ENCODE measurements at places on chromosomes 2 and 18.
A peak's percentile ranks its signal among the peaks of the same experiment; 100 is the strongest.

- no peak overlapping the region for H3K4me3 ChIP-seq
- DNase-seq = no peak
- H3K27ac ChIP-seq = no peak overlapping the region
- no peaks in the 10 kb centered on the region for H3K36me3 ChIP-seq
- no peaks in the 10 kb centered on the region for H3K27me3 ChIP-seq
Measured at GRCh38 chr2:208466151-208466919, 59.7 kb downstream of the PTH2R start.

GRCh38 chr2:215540658-215541057 lies 104.8 kb upstream of the FN1 start:
- no peak overlapping the region for H3K4me3 ChIP-seq
- no peak for DNase-seq
- no peak overlapping the region for H3K27ac ChIP-seq
- H3K27me3 ChIP-seq = no peaks in the 10 kb centered on the region
- no peaks in the 10 kb centered on the region for H3K4me1 ChIP-seq
- no peaks in the 10 kb centered on the region for H3K36me3 ChIP-seq

DNA sequence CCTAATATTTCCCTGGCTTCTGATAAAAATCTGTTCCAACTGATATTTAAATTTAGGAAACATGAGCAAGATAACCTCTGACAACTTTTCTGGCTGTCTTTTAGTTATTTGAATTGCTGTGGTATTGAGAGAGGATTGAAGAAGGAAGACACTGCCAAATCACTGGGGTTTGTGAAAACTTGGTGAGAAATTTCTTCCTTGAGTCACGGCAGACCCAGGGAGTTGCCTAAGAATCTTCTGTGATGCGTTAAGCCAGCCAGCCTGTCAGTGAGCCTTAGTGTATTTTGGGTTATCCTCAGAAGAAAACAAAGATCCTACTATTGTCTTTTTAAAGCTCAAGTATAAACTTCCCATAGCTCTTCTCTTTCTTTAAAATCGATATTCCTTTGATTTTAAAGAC lies 17.5 kb upstream of the DOK6 start:
- no peak for DNase-seq
- H3K4me1 ChIP-seq = no peaks in the 10 kb centered on the region
- H3K36me3 ChIP-seq = no peaks in the 10 kb centered on the region
- H3K27ac ChIP-seq = no peak overlapping the region
- no peaks in the 10 kb centered on the region for H3K27me3 ChIP-seq

DNA sequence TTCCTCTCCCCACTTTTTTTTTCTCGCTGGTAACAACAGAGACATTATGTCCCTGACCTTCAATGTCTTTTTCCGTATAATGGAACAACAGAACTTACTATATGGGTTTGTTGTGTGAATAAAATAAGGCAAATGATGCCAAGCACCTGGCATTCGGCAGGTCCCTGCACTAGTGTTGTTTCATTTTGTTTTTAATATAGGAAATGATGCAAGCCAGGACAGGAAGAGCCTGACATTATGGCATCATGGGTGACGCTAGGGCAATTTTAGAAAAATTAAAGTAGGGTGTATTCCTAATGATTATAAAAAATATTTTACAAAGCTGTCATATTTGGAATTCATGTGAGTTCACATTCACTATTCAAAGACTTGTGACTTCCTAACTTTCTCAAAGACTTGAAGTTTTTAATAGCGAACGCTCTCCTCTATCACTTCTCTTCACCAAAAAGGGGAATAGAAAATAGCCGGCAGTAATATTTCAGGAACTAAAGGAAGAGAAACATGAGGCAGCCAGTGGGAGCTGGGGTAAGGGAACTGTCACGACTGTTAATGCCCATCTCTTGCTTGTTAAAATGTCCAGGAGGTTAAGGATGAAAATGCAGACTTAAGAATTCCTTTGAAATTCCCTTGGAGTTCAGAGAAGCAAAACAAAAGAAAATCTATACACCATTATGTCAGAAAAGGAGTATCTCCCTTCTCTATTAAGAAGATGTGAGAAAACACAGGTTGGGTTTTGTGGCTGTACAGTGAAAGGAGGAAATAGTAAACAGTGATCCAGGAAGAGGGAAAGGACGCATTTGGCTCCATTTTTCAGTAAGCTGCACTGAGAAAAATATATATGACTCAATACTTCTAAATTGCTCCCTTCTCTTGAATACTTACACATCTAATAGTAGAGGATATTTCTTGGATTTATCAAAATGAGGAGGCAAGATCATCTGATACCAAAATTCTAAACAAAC lies 60.2 kb downstream of the DPP4 start:
- H3K36me3 ChIP-seq = no peaks in the 10 kb centered on the region
- no peak overlapping the region for H3K27ac ChIP-seq
- no peak for DNase-seq

GRCh38 chr2:95004287-95004686 lies 21.2 kb upstream of the MAL start:
- H3K4me3 ChIP-seq = no peak overlapping the region
- H3K27ac ChIP-seq = no peak overlapping the region
- H3K4me1 ChIP-seq = no peaks in the 10 kb centered on the region
- DNase-seq = no peak
- H3K27me3 ChIP-seq = no peaks in the 10 kb centered on the region
- H3K36me3 ChIP-seq = no peaks in the 10 kb centered on the region

DNA sequence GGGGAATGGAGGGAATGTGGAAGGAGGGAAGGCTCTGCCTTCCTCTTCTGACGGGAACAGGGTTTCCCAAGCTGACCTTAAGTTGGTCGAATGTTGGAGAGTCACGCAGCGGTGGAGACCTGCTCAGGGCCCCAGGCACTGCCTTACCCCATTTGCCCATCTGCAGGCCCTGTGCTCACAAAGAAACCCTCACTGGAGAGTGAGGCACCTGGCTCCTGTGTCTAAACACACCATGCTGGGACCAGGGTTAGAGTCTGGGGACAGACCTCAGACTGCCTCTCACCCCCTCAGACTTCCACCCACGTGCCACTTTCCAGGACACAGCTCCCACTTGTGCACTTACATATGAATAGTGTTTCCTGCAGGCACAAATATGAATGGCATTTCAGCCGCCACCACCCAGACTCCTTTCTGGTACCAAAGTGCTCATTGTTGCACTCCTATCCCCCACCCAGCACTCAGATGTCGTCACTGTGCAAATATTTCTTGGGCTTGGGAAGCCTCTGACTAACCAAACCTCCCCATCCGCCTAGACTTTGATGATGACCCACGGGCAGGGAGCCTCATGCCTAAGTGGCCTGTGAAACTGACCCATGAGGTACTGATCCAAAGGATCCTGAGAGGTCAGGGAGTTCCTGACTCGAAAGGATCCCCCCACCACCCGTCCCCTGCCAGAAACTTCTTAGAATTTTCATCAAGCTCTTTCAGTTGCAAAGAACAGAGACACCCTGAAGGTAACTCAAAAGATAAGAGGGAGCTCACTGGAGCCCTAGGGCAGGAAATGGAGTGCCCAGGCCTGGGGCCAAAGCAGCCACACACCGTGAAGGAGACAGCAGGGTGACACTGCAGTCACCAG lies 78.3 kb downstream of the STPG4 start:
- H3K4me1 ChIP-seq = peaks cover 9% of the 10 kb centered on the region
- H3K36me3 ChIP-seq = no peaks in the 10 kb centered on the region
- H3K27ac ChIP-seq = no peak overlapping the region
- H3K4me3 ChIP-seq = no peak overlapping the region
- DNase-seq = no peak
- no peaks in the 10 kb centered on the region for H3K27me3 ChIP-seq

DNA sequence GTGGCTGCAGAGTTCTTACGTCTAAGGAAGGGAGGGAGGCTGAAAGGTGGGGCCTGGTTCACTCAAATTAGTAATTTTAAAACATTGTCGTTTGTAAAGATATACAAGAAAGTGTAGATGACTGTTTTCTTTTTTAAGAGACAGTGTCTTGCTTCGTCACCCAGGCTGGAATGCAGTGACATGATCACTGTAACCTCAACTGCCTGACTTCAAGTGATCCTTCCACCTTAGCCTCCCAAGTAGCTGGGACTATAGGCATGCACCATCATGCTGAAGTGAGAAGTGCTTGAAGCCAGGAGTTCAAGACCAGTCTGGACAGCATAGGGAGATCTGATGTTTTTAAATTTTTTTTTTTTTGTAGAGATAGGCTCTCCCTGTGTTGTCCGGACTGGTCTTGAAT lies 52.9 kb downstream of the HNRNPLL start:
- no peaks in the 10 kb centered on the region for H3K4me1 ChIP-seq
- no peak for DNase-seq
- H3K4me3 ChIP-seq = no peak overlapping the region
- no peaks in the 10 kb centered on the region for H3K36me3 ChIP-seq

- no peaks in the 10 kb centered on the region for H3K27me3 ChIP-seq
- H3K36me3 ChIP-seq = peaks cover 12% of the 10 kb centered on the region
- no peak for DNase-seq
- H3K4me1 ChIP-seq = peaks cover 3% of the 10 kb centered on the region
- H3K4me3 ChIP-seq = no peak overlapping the region
Measured at GRCh38 chr2:68238955-68239822, 13.1 kb downstream of the PPP3R1 start.

DNA sequence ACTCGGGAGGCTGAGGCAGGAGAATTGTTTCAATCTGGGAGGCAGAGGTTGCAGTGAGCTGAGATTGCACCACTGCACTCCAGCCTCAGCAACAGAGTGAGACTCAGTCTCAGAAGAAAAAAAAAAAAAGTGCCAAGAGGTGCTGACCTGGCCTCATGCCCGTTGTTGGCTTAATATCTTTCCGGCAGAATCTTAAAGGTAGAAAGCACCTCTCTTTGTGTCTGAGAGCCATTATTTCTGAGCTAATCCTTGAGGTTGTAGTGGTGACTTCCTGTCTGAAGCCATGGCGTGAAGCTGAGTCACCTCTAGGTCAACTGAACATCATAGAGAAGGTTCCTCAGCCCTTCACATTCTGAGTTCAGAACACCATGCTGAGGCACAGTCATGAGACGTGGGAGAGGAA lies 60.4 kb downstream of the WDSUB1 start:
- no peak overlapping the region for H3K4me3 ChIP-seq
- no peak overlapping the region for H3K27ac ChIP-seq
- no peak for DNase-seq

DNA sequence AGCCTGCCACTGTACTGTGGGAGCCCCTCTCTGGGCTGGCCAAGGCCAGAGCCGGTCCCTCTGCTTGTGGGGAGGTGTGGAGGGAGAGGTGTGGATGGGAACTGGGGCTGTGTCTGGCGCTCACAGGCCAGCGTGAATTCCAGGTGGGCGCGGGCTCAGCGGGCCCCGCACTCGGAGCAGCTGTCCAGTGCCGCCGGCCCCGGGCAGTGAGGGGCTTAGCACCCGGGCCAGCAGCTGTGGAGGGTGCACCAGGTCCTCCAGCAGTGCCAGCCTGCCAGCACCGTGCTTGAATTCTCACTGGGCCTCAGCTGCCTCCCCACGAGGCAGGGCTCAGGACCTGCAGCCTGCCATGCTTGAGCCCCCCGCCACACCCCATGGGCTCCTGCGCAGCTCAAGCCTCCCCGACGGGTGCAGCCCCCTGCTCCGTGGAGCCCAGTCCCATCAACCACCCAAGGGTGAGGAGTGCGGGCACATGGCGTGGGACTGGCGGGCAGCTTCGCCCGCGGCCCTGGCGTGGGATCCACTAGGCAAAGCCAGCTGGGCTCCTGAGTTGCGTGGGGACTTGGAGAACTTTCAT lies 69.5 kb upstream of the ABCA12 start:
- no peak overlapping the region for H3K4me3 ChIP-seq
- no peaks in the 10 kb centered on the region for H3K4me1 ChIP-seq
- H3K27ac ChIP-seq = no peak overlapping the region
- no peaks in the 10 kb centered on the region for H3K27me3 ChIP-seq
- H3K36me3 ChIP-seq = no peaks in the 10 kb centered on the region

- no peak overlapping the region for H3K27ac ChIP-seq
- no peak overlapping the region for H3K4me3 ChIP-seq
- no peak for DNase-seq
- H3K4me1 ChIP-seq = no peaks in the 10 kb centered on the region
- no peaks in the 10 kb centered on the region for H3K36me3 ChIP-seq
Measured at GRCh38 chr2:205642599-205643356, 39.5 kb upstream of the NRP2 start.

GRCh38 chr18:37484983-37485834 lies 80.4 kb downstream of the CELF4 start:
- DNase-seq = no peak
- H3K27ac ChIP-seq = no peak overlapping the region
- no peaks in the 10 kb centered on the region for H3K4me1 ChIP-seq
- H3K36me3 ChIP-seq = no peaks in the 10 kb centered on the region

DNA sequence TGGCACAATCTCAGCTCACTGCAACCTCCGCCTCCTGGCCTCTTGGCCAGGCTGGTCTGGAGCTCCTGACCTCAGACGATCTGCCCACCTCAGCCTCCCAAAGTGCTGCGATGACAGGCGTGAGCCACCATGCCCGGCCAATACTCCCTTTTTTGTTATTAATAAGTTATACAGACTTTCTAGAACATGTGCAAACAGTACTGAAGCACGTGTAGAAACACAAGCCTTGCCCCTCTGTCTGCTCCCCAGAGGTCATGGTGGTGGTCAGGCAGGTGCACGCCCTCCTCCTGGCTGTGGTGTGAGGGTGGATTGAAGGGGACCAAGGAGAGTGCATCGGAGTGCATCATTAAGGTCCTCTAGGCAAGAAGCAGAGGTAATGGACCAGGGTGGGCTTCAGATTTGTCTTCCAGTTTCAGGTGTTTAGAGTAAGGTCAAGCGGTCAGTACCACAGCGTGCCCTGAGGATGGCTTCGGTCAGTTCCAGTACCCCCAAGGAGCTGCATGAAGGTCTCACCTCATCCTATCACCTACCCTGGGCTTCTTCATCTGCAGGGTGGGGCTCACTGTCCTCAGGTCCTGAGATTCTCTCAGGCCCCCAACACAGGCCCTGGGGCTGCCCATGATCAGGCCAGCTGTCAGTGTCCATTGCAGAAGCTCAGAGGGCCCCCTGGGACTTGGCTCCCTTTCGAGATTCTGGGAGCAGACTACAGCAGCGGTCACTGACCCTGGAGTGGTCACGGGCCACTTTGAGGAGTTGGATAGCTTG lies 124.3 kb downstream of the GLI2 start:
- no peaks in the 10 kb centered on the region for H3K27me3 ChIP-seq
- H3K36me3 ChIP-seq = no peaks in the 10 kb centered on the region
- H3K4me1 ChIP-seq = no peaks in the 10 kb centered on the region
- DNase-seq = no peak

DNA sequence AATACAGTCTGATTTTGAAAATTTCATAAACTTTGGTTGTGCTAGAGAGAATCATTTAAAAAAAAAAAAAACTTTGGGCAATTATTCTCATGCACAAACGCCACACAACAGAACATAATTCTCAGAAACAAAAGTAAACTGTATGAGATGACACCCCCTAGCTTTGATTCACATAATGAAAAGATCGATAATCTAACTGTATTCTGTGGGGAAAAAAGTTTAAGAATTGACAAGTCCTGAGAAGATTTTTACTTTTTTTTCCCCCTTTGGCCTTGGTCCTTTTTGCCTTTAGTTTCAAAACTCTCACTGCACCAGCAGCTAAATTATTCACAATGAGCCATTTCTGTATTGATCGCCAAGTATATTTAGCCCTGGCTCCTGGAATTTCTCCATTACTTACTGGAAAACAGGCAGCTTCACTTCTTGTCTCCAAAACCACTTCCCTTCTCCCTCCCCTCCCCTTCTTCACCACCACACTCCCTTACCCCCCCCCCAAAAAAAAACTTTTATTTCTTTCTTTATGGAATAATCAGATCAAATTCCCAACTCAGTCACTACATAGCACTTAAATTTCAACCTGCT lies 2.0 kb downstream of the IKZF2 start:
- DNase-seq = no peak
- H3K27ac ChIP-seq = peak overlapping the region; percentile 92
- no peaks in the 10 kb centered on the region for H3K36me3 ChIP-seq
- H3K4me3 ChIP-seq = peak overlapping the region; percentile 84
- no peaks in the 10 kb centered on the region for H3K27me3 ChIP-seq

All from GM12878 (cell line).